Transverse colon (tissue), 4 donors: ENCODE measurements at places on chromosomes 13 and 19. TPM values are rescaled to one million over a fixed set of nuclear protein-coding genes. Genes with fewer than 3 reads are reported as not detected.
A peak's percentile ranks its signal among the peaks of the same experiment; 100 is the strongest.

- no peaks in the 10 kb centered on the region for H3K27me3 ChIP-seq
- peaks cover 43% of the 10 kb centered on the region for H3K4me1 ChIP-seq
- no peak overlapping the region for H3K4me3 ChIP-seq
- H3K27ac ChIP-seq: peak overlapping the region; percentile 67
Observed at GRCh38 chr19:43784241-43784980, 3.6 kb upstream of the KCNN4 start.

DNA sequence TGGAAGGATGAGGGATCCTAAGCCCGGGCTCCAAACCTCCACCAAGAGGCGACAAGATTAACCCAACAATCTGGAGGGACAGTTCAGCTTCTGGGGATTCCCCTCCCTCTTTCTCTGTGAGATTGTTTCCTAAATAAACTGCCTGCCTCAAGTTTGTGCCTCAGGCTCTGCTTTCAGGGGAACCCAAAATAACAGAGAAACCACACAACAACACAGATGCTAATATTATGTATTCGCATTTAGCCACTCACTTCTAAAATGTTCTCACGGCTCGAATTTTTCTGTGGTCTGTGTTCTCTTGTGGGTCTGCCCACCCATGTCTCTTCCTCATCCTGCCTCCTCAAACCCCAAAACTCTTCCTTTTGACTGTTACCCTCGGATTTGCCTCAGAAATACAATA, 1381.1 kb upstream of the SLC10A2 start:
- no peak overlapping the region for H3K27ac ChIP-seq
- H3K27me3 ChIP-seq: no peaks in the 10 kb centered on the region

- no peaks in the 10 kb centered on the region for H3K36me3 ChIP-seq
- H3K27ac ChIP-seq: no peak overlapping the region
- H3K4me1 ChIP-seq: no peaks in the 10 kb centered on the region
- no peak for DNase-seq
- H3K4me3 ChIP-seq: no peak overlapping the region
Observed at GRCh38 chr13:48801255-48801654, 147.5 kb downstream of the CYSLTR2 start.

DNA sequence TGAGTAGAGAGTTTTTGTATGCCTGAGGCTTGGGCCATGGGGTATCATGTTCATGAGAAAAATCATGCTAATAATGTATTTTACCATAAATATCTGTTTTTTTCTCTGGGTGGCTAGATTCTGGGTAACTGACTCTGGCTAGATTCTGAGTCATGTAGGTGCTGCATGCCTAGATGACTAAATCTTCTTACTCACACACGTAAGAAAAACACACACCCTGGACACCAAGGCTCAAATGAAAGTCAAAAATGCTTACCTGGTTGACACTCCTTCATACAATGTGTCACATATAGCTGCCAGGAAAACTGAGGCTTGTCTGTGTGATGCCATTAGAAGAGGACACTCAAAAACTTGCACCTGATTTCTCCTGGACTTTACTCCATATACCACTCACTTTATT, 597.4 kb upstream of the SLITRK1 start:
- no peaks in the 10 kb centered on the region for H3K27me3 ChIP-seq
- H3K4me3 ChIP-seq: no peak overlapping the region
- no peak for DNase-seq
- H3K27ac ChIP-seq: no peak overlapping the region
- H3K36me3 ChIP-seq: no peaks in the 10 kb centered on the region
- H3K4me1 ChIP-seq: no peaks in the 10 kb centered on the region

GRCh38 chr13:95704510-95704909, 27.6 kb downstream of the DNAJC3 start:
- no peak overlapping the region for H3K27ac ChIP-seq
- H3K4me1 ChIP-seq: peaks cover 4% of the 10 kb centered on the region
- H3K36me3 ChIP-seq: no peaks in the 10 kb centered on the region
- DNase-seq: no peak
- H3K27me3 ChIP-seq: no peaks in the 10 kb centered on the region

- DNase-seq: no peak
- peaks cover 4% of the 10 kb centered on the region for H3K27me3 ChIP-seq
- no peak overlapping the region for H3K27ac ChIP-seq
- no peaks in the 10 kb centered on the region for H3K36me3 ChIP-seq
- no peak overlapping the region for H3K4me3 ChIP-seq
- no peaks in the 10 kb centered on the region for H3K4me1 ChIP-seq
Observed at GRCh38 chr19:9014803-9015202, 4.6 kb upstream of the MUC16 start.

- H3K27me3 ChIP-seq: no peaks in the 10 kb centered on the region
- H3K27ac ChIP-seq: no peak overlapping the region
- no peaks in the 10 kb centered on the region for H3K36me3 ChIP-seq
- DNase-seq: no peak
- H3K4me3 ChIP-seq: no peak overlapping the region
- H3K4me1 ChIP-seq: peaks cover 5% of the 10 kb centered on the region
Observed at GRCh38 chr13:85509512-85509911, 289.7 kb downstream of the SLITRK6 start.

DCT gene
- not detected for total RNA-seq
